ENCODE measurements at places on chromosomes 13 and 19.

GRCh38 chr19:20482721-20483120, 82.9 kb downstream of the ZNF737 start:
- DNase-seq, result no peak

GRCh38 chr13:106324444-106324843, 211.0 kb downstream of the EFNB2 start:
- DNase-seq, result no peak

GRCh38 chr13:101925731-101926130, 473.3 kb downstream of the ITGBL1 start:
- no peak for DNase-seq

- DNase-seq, result peak; percentile 41
Measured at GRCh38 chr19:32651729-32652140, 23.2 kb downstream of the ANKRD27 start.

DNA sequence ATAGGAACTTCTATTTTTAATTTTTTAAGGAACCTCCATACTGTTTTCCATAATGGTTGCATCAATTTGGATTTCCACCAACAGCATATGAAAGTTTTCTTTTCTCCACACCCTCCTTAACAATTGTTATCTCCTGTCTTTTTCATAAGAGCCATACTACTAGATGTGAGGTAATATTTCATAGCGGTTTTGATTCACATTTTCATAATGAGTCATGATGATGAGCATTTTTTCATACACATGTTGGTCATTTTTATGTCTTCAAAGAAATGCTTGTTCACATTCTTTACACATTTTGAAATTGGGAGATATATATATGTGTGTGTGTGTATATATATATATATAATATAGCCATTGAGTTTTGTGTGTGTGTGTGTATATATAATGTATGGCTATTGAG, 420.3 kb upstream of the PCDH9 start:
- no peak for DNase-seq

DNA sequence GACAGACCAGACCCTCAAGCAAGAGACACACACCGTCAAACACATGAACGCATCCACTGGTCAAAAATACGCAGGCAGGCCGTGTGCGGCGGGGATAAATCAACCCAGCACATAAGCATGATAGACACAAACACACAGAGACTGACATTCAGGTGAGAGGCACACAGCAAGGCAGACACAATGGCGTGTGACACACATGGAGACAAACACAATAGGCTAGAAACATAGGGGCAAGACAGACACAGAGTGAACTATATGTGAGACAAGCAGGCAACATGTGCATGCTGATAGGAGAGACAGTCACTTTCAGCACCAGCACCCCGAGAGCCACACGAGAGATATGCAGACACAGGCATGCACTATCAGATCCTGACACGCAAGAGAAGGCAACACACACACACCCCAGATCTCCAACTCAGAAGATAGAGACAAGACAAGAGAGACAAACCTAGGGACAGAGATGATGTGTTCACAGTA, 6.9 kb upstream of the JUNB start:
- no peak for DNase-seq

DNA sequence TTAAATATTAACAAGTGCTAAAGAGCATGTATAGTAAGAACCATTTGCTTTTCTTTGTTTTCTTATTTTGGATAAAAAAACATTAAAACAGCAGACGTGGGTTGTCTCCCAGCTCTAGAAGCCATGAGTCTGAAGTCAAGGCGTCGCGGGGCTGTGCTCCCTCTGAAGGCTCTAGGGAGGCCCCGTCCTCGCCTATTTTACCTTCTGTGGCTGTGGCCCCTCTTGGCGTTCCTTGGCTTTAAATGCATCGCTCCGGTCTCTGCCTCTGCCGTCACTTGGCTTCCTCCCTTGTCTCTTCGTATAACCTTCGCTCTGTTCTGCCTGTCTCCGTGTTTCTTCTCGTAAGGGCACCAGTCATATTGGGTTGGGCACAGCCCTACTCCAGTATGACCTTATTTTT, 75.3 kb downstream of the ING1 start:
- no peak for DNase-seq

DNA sequence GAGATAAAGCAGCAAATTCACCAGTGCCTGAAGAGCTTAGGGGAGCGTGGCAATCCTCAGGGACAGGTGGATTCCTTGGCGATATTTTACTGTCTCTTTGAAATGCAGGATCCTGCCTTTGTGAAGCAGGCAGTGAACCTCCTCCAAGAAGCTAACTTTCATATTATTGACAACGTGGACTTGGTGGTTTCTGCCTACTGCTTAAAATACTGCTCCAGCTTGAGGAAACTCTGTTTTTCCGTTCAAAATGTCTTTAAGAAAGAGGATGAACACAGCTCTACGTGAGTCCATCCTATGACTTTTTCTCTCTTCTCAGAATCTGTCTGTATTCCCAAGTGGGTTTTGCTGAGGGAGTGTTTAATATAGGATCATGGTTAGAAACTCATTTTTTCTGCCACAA, 22.6 kb downstream of the NLRP4 start:
- no peak for DNase-seq
